Body of pancreas (tissue), 4 donors: ENCODE measurements at places on chromosomes 6 and 20.

GRCh38 chr20:42093542-42094440 is 475.6 kb upstream of the CHD6 start:
- no peaks in the 10 kb centered on the region for H3K4me1 ChIP-seq
- H3K36me3 ChIP-seq = no peaks in the 10 kb centered on the region
- H3K27ac ChIP-seq = no peak overlapping the region
- no peaks in the 10 kb centered on the region for H3K27me3 ChIP-seq

DNA sequence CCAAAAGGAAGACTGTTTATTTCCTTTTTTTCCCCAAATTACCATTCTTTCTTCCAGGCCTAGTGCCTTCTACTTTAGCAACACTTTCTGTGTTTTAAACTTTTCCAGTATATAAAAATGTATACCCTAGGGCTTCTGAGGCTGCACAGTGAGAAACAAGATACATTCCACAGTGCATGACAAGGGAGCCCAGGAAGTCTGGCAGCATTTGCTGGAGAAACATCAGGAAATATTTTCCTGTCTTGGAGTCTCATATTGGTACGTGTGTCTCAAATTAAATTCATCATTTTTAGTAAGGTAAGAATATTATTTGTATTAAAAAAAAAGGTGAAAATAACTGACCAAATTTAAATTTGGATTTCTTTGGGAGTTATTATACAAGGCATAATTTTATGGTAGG is 662.6 kb downstream of the RFPL4B start:
- no peaks in the 10 kb centered on the region for H3K36me3 ChIP-seq
- no peak overlapping the region for H3K27ac ChIP-seq
- no peaks in the 10 kb centered on the region for H3K4me1 ChIP-seq
- H3K27me3 ChIP-seq = no peaks in the 10 kb centered on the region
- DNase-seq = no peak

DNA sequence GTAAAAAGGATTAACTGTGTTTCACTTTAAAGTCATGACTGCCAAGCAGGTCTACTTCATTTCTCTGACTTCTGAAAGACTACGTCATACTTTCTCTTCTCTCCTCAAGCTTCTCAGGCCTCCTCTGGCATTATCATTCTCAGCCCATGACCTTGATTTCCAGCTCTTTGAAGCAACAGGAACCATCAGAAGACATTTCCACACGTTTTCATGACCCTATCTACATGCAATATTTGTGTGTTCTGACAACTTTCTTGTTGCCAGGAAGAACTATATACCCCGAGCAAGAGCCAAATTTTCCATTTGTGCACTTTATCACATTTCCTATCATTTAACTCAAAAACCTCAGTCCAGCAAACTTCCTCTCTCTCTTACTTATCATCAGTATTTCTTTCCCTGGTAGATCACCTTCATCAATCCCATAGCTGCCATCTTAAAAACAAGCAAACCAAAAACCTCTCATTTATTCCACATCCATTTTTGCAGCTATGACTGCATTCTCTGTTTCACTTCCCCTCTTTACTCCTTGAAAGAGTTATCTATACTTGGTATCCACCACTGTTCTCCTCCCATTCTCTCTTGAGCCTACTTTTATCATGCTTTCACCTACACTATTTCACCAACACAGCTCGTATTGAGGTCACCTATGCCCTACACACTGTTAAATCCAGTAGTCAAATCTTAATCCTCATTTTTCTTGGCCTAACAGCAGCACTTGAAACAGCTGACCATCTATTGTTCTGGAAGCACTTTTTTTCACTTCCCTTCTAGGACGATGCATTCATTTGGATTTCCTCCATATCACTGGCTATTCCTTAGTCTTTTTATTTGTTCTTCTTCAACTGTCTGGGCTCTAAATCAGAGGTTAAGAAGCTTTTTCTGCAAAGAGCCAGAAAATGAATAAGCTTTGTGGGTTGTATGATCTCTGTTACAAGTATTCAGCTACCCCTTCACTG is 47.1 kb downstream of the STX7 start:
- no peaks in the 10 kb centered on the region for H3K36me3 ChIP-seq
- no peak for DNase-seq
- no peaks in the 10 kb centered on the region for H3K27me3 ChIP-seq
- H3K4me1 ChIP-seq = no peaks in the 10 kb centered on the region

GRCh38 chr20:1300083-1300840 is 28.7 kb downstream of the SDCBP2 start:
- H3K27ac ChIP-seq = no peak overlapping the region
- no peak overlapping the region for H3K4me3 ChIP-seq
- no peaks in the 10 kb centered on the region for H3K4me1 ChIP-seq
- H3K27me3 ChIP-seq = no peaks in the 10 kb centered on the region
